ENCODE measurements at places on chromosomes 5 and 9. TPM values are rescaled to one million over a fixed set of nuclear protein-coding genes. Genes with fewer than 3 reads are reported as not detected.

DNA sequence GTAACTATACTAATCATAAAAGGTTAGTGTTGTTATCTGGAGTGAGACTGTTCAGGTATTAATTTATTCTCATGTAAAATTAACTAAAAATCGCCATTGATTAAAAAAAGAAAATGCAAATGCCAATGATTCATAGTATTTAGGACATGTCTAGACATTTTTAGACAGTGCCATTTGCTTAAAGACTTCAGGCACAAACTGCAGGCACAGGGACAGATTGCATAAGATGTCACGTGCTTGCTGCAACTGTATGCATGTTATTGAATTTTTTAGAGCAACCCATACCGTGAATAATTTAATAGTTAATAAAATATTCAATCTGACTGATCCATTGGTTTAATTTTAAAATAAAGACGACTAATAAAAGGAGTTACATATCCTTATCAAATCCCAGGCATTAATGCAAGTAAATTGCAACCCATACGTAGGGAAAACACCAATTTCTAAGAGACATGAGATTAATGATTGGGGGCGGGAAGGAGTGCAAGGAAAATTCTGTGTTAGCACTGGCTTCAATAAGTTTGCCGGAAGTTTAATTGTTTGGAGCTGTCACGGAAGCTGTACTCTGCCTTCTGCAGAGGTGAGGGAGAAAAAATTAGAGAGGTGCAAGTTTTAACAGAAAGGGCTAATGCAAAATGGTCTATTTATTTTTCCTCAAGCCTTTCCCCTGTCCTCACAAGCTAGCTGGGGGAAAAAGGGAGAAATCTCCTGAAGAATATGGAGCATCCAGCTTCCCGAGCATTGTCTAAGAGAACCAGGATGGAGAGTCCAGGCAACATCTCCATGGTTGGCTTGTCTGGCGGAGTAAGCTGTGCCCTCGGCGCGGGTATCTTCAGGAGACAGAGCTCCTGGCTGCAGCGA, 2.9 kb downstream of the EDIL3 start:
- no peak for DNase-seq

- no peak for DNase-seq
Measured at GRCh38 chr5:106601620-106602019, 1069.1 kb downstream of the EFNA5 start.

GRCh38 chr5:10885026-10885425, 124.0 kb upstream of the DAP start:
- DNase-seq, result no peak

DNA sequence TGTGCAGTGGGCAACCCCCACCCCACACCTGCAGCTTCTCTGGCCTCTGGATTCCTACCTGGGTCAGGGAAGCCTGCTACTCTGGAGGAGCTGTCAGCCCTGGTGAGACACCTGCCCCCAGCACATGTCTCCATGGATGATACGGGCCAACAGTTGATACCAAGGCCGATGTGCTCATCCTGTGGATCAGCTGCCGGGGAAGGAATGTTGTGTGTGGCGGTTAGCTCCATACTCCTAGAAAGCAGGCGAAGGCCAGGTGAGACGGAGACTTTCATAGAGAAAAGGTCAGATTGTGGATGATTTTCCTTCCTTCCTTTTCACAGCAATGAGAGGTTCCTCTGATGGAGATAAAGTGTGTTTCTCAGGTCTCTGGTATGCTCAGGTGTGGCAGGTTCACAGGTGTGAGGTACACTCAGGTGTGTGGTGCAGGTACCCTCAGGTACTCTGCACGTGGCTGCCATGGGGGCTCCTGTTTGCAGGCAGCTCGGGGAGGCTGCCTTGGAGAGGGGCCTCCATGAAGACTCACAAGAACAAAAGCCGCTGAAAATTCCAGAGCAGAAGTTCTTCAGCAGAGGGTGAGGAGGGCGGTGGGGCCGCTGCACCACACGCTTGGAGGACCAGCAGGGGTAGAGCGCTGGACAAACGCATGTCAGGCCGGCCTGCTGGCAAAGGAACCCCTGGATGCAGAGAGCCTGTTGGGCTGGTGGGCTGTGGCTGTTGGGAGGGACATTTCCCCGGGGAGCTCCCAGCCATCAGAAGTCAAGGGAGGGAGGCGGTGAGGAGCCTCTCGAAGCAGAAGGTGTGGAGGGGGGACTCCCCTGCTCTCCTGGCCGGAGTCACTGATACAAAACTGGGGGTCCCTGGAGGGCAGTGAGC, 5.1 kb upstream of the AHRR start:
- no peak for DNase-seq

DNA sequence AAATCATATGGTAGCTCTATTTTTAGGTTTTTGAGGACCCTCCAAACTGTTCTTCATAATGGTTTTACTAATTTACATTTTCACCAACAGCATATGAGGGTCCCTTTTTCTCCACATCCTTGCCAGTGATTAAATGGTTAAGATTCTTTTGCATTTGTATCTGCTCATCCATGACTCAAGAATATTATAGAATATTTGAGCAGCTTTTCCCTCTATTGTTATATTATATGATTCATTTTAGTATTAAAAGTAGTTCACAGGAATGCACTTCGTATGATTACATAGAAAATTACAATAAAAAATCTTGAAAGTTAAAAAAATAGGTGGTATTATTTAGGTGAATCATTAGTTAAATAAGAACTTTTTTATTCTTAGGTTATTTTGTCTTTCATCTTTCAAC, 140.7 kb downstream of the WDR70 start:
- no peak for DNase-seq

DNA sequence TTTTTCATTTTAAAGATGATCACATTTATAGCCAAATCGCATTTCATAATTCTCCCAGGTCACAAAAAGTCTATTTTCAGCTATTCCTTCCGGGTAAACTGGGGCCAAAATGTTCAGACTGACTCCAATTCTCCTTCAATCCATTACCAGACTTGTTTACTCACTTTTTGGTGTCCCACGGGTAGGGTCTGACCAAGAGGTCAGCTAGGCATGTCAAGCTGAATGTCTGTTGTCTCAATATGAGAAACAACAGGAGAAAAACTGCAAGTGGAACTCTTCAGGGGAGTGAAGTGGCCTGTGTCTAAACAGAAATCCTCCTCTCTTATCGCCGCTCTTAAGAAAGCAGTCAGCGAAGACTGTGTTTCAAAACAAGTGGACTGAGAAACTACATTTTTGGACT, 171.3 kb downstream of the APBA1 start:
- DNase-seq, result no peak

DNA sequence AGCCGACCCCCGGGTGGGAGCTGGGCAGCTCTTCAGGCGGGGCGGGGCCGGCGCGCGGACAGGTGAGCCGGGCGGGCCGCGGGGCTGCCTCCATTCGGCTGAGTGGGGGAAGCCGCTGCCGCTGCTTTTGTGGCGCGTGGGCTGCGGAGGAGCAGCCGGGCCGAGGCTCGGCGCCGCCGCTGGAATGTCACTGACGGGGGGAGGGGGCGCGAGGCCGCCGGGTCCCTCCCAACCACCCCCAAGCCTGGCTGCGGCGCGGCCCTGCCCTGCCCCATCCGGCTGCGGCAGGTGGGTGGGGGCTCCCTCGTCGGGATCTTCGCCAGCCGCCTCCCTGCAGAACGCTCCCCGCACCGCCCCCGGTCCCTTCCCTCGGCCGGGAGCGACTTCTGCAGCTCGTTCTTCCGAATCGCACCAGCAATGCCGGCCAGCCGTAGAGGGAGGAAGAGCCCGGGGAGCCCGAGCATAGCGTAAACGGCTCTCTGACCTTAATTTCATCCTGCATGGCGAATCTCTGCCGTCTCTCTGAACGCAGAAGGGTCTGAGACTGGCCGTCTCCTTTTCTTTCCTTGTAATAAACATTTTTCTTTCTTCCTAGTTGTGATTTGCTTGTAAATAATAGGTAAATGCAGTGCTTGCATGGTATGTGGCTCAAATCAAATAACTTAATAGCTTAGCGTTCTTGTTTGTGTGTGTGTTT, 505 bp downstream of the SPTAN1 start:
- DNase-seq, result peak; percentile 57

- no peak for DNase-seq
Measured at GRCh38 chr5:154044099-154044498, 5.3 kb downstream of the MFAP3 start.

DNA sequence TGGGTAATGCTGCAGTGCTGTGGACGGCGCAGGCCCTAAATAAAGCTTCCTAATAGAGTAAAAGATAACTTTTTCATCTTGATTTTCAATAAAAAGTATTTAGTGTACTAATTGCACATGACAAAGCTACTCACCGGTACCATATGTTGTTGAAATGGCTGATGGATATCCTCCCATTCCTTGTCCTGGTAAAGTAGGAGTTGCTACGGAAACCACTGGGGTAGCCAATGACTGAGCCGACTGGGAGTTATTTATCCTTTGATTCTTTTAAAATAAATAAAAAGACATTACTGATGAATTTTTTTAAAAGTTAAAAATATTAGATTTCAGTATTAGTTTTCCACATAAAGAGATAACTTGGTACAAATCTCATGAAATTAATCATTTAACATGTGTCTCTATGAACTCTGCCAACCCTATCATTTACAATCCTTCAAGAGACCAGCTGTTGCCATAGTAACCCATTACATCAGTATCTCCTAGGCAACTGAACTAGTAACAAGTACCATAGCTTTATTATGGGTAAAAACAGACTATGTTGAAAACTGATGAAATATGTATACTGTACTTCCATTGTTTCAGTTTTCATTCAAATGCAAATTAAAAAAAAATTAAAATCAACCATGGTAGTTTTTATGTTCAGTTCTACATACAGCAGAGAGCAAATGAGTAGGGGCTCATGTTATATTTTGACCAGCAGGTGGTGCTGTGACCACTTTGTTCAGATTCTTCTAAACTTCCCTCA, 153.7 kb downstream of the MEF2C start:
- DNase-seq, result peak; percentile 77

DNA sequence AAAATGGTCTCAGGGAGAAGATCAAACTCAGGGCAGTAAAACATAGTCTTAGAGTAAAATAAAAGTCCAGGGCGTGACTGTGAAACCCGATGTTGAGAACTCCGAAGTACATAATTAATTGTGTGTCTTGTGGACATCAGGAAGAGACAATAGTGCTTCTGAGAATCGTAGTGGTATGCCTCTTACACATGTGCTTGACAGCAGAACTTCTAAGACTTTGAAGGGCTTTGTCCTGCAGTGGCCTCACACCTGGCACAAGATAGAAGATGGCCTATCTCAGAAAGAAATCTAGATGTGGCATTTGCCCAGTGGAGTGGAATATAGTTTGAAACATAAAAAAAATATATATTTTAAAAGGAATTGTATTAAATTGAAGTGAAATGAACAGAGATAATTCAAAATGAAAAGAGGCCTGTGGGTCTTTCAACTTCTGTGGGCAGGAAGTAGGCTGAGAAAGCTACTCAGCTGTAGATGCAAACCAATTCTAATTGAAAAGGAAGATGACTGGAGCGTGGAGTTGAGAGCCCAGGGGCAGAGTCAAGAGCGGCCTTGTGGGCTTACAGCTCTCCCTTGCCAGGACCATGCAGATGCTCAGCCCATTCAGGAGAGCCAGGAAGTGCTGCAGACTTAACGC, 468.4 kb downstream of the KDM4C start:
- no peak for DNase-seq

DNA sequence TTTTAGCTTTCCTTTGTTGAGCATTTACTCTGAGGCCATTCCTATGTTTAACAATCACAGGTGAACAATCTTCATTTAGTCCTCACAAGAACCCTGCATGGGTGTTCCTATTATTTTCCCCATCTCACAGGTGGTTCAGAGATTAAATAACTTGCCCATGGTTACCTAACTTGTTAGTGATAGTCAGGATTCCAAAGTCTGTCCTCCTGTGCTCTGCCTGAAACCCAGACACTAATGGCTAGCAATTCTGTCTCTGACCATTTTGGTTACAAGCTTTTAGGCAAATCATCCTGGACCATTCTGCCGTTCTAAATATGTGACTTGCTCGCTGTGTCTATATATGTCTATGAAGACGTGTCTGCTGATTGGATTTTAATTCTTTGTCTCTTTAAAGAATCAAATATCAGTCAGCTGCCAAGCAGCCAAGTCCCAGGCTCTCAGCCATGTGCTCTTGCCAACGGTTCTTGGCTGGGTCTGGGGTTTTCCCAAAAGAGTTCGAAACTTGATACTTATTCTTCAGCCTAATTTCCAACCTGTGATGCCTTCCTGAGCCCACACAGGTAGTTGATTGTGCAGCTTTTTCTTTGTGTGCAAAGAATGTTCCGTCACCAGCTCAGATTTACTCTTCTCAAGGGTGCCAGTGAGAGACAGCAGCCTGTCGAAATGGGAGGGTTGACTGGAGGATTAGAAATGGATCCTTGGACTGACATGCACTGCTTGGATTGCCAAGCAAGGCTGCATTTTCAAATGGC, 121.7 kb downstream of the NREP start:
- DNase-seq, result no peak

CCDC180 gene
- total RNA-seq, result 3.5 TPM

WDR31 gene
- total RNA-seq, result 17.7 TPM

Data from heart right ventricle (tissue), 16 donors.